ENCODE measurements at places on chromosomes 3 and 15.

GRCh38 chr15:25544076-25544475 lies 105.3 kb upstream of the UBE3A start:
- DNase-seq: no peak

GRCh38 chr3:71328926-71329325 lies 254.6 kb downstream of the FOXP1 start:
- DNase-seq: no peak

DNA sequence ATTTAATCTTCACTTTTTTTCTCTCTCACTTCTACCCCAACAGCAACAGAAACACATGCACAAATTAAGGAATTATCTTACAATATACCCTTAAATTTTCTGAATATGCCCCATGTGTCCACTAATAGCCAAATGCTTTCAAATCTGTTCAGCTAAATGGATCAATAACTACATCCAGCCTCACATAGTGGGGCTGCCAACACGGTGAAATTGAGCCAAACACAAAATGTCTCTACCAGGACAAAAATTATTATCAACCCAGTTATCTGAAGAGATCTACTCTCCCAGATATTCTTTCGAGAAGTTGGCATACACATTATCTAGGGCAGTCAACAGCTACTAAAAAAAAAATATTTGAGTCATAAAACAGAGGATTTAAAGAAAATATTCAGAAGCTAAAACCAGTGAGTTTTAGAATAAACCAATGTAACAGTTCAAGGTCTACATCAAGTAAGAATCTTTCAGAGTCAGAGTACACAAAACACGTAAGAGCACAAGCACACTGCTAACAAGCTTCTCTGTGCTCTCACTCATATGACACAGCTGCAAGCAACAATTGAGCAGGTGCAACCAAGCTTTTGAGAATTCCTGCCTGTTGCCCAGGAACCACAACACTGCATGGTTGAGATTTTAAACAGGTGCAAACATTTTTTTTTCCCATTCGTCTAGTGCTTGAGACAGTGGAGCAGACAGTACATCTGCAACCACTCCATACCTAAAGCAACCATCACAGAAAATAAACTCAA lies 247.7 kb downstream of the ZBTB20 start:
- no peak for DNase-seq

- DNase-seq: no peak
These were observed 52.8 kb upstream of the GRM7 start for GRCh38 chr3:6807967-6808588.

- DNase-seq: peak; percentile 45
These were observed 6.8 kb upstream of the TBC1D5 start for GRCh38 chr3:17749281-17749680.

DNA sequence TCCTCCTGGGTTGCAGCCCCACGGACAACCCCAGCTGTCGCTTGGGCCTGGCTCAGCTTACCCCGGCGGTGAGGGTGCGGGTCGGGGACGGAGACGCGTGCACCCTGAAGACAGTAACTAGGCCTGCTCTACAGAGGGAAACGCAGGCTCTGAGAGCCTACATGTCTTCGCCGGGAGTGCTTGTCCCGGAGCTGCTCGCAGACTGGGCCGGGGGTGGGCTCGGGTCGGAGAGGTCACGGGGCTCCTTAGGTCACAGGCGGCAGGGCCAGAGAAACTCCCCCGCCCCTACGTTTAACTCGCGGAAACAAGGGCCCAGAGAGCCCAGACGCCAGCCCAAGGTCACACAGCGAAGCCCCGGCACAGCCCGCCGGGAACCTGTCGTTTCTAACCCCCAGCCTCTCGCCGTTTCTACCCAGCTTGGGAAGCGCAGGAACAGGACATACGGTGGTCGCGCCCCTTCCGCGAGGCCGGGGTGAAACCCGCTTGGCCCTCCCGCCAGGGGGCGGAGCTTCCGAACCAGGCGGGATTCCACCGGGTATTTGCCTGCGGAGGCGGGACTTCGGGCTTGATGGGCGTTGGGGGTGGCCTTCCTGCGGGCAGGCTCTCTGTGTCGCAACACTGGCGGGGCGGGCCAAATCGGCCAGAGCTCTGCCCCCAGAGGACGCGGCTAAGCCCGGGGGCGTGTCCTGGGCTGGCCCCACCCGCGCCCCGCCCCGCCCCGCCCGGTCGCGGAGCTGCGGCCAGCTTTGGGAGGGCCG lies at the start of gene HDAC11:
TSS of gene HDAC11 (plus strand) at position 725 of the 758 bp plus-strand sequence. CDS start 42 bp downstream, outside the sequence.
- DNase-seq: peak; percentile 98

DNA sequence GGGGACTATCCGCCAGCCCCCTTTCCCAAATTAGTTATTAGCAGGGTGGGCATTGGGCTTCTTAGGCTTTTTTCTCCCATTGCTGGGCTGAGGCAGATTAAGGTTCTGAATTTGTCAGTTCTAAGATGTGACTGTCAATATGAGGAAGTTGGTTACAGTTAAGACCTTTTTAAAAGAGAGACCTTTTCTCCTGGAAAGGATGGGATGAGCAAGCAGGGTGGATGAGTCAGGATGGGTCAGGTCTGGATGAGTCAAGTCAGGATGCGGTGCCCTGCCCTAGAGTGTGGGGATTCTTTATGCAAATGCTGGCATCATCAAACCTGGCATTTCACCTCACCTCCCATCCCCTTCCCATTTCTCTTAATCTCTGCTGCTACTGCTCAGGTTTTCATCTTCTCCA lies 1.9 kb downstream of the AEN start:
- DNase-seq: no peak

DNA sequence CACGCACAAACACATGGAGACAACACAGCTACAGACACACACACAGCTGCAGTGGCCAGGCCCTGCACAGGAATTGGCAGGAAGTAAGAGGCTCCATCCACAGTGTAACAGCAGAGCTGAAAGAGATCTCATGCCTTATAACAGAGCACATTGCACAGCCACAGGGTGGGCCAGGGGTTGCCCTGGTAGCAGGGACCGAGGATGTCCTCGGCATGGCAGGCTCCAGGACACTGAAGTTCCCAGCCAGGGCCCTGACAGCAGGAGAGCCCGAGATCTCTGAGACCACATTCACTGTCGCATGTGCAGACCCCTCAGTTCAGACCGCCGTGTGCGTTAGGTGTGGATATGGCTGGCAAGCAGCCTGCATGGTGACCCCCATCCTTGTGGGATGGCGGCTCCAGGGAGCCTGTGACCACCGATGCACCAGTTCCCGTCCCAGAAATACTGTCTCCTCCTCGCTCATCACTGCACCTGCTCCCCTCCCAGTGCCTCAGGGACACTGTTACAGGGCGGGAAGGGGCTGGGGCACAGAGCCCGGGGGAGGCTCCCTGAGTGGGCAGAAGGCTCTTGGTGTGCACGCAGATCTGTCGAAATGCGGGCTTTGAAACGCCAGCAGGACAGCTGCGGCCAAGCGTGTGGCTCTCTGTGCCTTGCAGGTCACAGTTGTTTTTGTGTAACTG lies 1.5 kb upstream of the OCA2 start:
- DNase-seq: no peak

DNA sequence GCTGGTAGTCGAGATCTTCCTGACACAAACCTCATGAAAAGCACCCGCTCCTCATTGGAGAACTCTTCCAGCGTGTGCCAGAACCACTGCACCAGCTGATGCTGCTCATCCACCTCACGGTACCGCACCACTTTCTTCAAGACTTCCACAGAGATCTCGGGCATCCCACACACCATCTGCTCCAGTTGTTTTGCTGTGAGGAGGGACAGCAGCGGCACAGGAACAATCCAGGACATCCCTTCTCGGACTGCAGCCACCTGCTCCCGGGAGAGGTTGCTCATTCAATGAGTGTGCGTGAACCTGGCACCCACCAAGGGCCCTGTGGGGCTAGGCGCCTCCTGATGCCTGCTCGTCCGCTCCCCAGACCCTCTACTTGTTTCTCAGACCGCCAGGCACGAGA lies 15.1 kb downstream of the FBXL22 start:
- DNase-seq: no peak

GRCh38 chr15:92903631-92903965 lies 3.5 kb downstream of the CHD2 start:
- DNase-seq: no peak

- no peak for DNase-seq
These were observed 12.4 kb downstream of the NPHP3 start for GRCh38 chr3:132709761-132710160.

DNA sequence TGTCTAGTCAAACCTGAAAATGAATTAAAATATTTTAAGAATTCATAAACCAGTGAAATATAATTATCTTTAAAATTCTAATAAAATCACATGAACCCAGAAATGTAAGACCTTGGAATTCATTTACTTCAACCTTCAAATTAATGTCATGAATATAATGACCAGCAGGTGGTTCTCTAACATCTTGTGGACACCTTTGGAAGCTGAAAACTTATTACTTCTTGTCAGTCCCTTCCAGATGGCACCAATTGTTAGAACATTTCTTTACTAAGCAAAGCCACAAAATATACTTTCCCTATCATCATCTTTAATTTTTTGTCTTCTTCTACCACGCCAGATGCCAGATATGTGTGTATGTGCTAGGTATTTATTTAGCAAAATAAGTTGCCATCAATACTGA lies 240.0 kb downstream of the MBNL1 start:
- peak; percentile 5 for DNase-seq
